ENCODE measurements at places on chromosomes 3 and 15.

GRCh38 chr3:59318881-59319280 is 269.1 kb upstream of the CFAP20DC start:
- DNase-seq: no peak

GRCh38 chr3:121482660-121483059 is 63.1 kb downstream of the POLQ start:
- DNase-seq: no peak

GRCh38 chr15:47929138-47929803 is 191.5 kb upstream of the SLC24A5 start:
- no peak for DNase-seq

DNA sequence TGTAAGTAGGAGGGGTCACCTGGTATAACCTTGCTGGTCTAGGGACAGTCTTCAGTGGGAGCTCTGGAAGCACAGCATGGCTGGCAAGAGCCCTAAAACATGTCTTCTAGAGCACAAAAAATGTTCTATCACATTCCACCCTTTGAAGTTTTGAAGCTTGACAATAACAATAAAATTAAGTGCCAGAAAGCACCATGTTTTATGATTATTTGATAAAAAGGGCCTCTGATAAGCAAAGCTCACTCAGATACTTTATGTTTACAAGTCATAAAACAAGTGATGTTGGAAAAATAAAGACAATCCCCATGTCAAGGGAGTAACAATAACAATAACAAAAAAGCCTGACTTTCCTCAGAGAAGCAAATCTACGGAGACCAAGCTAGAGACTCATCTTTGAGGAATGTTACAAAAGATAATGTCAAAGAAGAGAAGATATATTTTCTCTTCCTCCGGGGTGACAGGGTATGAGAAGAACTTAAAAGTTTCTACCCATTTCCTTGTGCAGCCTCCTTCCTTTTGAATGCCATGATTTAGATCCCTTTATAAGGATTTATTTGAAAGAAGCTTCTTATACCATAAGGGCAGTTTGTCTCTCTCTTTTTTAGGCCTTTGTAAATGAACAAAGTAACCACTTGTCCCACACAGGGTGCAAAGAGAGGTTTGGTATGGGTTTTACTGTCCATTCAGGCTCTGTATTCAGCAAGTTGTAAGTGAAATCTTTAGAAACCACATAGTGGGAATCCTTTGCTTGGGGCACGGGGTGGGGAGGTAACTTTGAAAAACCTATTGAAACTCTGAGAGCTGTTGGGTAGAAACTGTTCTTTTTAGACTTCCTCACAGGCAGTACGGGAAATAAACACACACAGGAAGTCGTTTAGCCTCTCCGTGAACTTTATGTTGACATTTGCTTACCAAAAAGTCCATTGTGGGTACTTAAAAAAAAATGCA is 109.6 kb upstream of the RBMS3 start:
- DNase-seq: no peak

DNA sequence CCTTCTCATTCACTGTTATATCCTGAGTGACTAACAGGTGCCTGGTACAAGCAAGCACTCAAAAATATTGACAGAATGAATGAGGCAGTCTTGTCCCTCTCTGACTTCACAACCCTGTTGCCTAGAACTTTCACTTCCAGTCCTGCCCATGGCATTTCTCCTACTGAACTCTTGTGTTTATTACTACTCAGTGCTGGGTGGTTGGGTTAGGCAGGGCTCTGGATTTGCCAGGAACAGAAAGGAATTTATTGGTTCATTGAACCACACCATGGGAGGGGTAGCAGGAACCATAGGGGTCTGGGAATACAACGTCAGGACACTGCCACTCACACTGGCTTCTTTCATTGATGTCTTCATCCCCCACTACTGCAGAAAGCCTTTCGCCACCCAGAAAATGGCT is 41.9 kb upstream of the SEMA4B start:
- DNase-seq: no peak

- DNase-seq: no peak
These were observed 27.1 kb upstream of the LACTB start for GRCh38 chr15:63094495-63094931.

GRCh38 chr3:58336135-58336882 is 3.6 kb downstream of the PXK start:
- DNase-seq: no peak
